ENCODE measurements at places on chromosomes 2 and 18.

DNA sequence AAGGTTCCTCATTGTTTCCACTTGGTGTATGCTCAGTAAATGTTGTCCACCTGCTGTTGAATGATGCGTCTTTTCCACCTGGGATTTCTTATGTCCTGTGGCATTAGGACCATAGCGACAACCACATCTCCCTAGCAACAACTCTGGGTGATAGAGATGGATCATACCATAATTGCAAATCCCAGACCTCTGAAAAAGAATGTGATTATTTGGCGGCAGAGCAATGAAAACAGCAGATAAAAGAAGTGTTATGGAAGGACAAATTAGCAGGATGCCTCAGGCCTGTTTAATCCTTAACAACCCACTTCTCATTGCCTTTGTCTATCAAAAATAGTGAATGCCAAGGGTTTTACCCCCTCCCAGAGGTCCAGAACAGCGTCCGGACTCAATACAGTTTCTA is 278.9 kb downstream of the TSN start:
- no peak for DNase-seq

DNA sequence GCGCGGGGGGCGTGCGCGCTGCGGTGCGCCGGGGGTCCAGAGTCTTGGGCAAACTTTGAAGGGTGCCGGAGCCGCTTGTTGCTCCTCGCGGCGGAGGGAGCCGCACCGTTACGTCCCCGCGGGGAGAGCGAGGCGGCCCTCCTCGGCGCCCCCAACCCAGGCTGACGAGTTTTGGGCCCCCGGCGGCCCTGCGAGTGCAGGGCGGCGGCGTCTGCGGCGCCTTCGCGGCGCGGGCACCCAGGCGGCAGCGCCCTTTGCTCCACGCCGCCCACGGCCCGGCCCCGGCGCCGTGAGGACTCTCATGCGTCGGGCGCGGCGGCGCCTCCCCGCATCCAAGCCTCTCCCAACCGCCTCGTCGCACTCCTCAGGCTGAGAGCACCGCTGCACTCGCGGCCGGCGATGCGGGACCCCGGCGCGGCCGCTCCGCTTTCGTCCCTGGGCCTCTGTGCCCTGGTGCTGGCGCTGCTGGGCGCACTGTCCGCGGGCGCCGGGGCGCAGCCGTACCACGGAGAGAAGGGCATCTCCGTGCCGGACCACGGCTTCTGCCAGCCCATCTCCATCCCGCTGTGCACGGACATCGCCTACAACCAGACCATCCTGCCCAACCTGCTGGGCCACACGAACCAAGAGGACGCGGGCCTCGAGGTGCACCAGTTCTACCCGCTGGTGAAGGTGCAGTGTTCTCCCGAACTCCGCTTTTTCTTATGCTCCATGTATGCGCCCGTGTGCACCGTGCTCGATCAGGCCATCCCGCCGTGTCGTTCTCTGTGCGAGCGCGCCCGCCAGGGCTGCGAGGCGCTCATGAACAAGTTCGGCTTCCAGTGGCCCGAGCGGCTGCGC is 814 bp downstream of the FZD7 start:
- DNase-seq, result peak; percentile 8

- DNase-seq, result no peak
Measured at GRCh38 chr2:182717416-182717815, 1.4 kb downstream of the DNAJC10 start.

DNA sequence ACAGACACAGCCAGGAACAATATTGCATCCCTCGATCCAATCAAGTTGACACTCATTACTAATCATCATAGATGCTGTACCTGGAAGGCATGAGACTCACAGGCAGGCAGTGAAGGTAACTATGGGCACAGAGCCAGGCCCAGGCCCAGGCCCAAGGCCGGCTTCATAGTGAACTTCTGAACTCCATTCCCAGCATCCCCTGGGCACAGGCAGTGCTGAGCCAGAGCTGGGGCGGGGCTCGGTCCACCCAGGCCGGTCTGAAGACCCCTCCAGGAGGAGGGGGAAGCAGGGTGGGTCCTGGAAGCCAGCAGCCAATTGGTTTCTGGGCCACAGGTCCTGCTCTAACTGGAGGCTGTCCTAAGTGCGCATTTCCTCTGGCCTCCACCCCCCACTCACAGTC is 37.6 kb downstream of the MLPH start:
- DNase-seq, result no peak

- DNase-seq, result no peak
Measured at GRCh38 chr2:239496700-239497099, 95.9 kb upstream of the HDAC4 start.
